ENCODE measurements at places on chromosomes 2 and 18.
A peak's percentile ranks its signal among the peaks of the same experiment; 100 is the strongest.

DNA sequence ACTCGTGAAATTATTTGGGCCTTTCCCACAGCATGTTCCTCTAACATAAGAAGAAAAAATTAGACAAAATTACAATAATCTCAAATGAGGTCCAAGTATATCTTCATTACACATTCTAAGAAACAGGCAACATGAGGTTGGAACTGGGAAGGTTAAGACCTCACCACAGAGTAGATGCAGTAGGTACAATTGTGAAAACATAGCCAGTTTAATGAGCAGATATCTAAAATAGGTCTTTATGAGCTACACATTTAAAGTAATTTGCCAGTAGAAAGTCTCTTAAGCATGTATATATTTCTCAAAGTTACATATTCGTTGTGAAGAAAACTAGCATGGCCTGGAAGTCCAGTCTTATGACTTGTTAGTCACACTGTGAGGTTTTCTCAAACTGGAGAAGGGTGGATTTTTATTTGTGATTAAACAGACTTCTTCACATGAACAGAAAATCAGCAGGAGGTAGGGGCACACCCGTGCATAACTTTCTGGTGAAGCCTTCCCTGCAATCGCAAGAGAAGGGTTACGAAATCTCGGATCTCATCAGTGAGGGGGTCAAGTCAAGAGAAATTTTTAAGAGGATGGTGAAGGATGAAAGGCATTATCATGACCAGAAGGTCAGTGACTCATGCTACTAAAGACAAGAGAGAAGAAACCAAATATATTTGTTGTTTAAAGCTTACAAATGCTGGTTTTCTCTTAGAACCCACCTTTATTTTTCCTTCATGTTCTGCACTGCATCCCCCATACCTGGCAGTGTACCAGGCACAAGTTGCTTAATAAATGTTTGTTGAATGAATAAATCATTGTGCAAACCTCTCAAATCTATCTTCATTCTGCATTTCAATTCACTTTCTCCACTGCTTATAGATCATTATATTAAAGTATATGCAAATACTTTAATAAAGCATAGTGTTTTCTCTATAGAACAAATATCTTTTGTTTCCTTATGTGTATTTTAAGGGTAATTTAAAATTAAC, 5.1 kb upstream of the RAB27B start:
- DNase-seq, result no peak

GRCh38 chr2:239363946-239364637, 36.7 kb downstream of the HDAC4 start:
- DNase-seq, result no peak

- DNase-seq, result no peak
Measured at GRCh38 chr2:71592181-71592711, 138.9 kb downstream of the DYSF start.

DNA sequence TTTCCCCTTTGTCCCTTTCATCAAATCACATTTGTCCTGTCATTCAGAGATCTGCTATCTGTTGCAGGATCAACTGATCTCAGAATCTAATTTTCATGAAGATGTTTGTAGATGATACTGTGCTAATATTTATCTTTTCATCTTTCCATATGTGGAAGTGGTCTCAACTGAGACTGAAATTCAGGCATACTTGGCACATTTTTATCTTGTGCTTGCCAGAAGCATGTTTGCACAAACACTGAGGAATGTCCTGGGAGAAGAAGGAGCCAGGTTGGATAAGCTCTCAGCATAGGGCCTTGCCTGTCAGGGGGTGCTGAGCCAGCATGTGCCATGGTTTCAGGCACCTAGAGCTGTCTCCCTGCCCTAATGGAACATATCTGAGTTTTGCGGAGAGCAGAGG, 24.5 kb upstream of the MMADHC start:
- no peak for DNase-seq

DNA sequence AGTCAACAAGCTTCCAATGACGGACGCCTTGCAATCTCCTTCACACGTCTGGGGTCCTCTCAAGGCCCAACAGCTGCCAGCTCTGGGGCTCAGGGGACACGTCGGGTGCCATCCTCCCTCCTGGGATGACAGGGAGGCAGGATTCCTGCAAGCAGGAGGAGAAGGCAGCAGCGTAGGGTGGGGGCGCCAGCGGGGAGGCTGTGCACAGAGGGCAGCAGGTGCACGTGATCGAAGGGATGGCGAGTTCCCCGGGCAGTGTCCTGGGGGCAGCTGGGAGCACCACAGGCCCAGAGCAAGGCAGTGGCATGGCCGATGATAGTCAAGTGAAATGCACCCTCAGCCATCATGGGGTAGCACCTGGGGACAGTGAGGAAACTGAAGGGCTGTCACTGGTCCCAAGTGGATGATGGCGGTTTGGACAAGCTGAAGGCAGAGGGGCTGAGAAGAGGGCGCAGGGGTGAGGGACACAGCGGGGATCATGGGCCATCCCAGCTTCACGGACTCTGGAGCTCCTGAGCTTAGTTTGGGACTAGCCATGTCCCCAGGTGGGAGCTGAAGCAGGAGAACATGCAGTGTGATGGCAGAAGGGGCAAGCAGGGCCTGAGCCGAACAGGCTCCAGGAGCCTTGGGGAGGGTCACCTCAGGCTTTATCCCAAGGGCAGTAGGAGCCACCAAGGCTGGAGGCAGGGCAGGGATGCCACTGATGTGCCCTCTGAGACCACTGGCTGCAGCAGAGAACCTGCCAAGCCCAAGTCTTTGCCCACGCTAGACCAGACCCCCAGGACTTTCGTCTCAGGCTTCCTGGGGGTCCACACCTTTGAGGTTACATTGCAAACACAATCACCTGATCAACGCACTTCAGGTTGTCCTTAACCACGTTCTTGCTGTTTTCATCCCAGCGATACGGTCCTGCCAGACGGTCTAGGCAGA, 16.3 kb upstream of the SNED1 start:
- DNase-seq, result peak; percentile 6

- no peak for DNase-seq
Measured at GRCh38 chr2:76679025-76679396, 843.2 kb downstream of the LRRTM4 start.

- DNase-seq, result no peak
Measured at GRCh38 chr2:207635468-207636200, 10.4 kb upstream of the METTL21A start.

DNA sequence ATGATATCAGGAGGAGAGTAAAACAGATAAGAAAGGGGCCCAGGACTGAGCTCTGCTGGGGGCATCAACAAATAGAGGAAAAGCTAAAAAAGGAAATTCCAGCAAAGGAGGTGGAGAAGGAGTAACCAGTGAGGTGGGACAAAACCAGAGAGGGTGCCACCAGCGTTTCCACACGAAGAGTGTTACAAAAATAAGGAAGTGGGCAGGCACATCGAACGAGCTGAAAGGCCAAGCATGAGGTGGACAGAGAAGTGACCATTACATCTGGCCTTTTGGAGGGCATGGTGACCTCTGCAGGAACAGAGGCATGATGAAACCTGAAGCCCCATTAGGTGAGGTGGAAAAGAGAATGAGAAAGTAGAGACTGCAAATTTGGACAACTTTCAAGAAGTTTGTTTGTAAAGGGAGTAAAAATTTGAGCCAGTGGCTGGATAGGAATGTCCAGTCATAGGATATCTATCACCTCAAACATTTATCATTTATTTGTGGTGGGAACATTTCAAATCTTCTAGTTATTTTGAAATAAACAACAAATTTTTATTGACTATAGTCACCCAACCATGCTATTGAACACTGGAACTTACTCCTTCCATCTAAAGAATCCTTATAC, 18.4 kb upstream of the VIT start:
- no peak for DNase-seq

- DNase-seq, result no peak
Measured at GRCh38 chr18:79366177-79367094, 29.3 kb upstream of the NFATC1 start.

GRCh38 chr2:227406177-227407031, 18.7 kb upstream of the SCYGR1 start:
- DNase-seq, result peak; percentile 87

- DNase-seq, result no peak
Measured at GRCh38 chr2:133888621-133889219, 320.5 kb upstream of the NCKAP5 start.

DNA sequence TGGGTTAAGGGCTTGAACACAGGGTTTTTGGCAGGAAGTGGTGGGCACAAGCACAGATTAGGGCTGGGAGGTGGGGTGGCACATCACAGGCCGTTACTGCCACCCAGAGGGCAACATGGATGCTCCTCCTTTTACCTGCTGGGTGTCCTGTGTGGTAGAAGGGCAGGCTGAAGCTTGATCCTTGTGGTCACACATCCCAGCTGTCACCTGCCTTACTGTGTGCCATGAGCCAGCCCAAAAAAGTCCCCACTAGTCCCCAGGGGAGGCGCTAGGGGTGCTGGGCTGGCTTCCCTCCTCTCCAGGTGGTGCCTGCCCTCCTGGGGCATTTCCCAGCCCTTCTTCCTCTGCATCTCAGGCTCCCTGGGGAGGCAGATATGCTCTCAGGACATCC, 50.5 kb upstream of the ALPP start:
- DNase-seq, result no peak

- DNase-seq, result no peak
Measured at GRCh38 chr2:38207168-38207567, 131.2 kb upstream of the CYP1B1 start.

- no peak for DNase-seq
Measured at GRCh38 chr18:77482190-77483085, 232.8 kb downstream of the GALR1 start.

DNA sequence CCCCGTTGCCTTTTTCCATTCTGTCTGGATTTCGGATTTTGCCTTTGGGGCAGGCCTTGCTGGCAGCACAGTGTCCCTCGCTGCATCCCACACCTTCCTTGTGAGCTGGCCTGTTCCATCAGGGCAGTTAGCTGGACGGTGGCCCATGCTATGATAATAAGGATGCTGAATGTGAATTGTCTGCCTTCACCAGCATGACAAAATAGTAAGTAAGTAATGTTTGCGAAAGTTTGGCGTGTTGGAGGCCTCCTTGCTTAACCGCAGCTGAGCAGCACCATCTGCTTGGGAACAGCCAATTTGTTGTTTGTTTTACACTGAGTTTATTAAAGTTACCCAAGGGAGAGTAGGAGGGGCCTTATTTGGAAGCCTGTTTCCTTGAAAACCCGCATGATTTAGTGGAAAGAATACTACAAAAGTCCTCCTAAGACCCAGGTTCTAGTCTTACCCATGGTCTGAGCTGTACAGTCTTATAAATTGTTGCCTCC, 469.7 kb upstream of the FANCL start:
- no peak for DNase-seq

GRCh38 chr18:34859496-34859895, 149.4 kb downstream of the DTNA start:
- DNase-seq, result no peak

DNA sequence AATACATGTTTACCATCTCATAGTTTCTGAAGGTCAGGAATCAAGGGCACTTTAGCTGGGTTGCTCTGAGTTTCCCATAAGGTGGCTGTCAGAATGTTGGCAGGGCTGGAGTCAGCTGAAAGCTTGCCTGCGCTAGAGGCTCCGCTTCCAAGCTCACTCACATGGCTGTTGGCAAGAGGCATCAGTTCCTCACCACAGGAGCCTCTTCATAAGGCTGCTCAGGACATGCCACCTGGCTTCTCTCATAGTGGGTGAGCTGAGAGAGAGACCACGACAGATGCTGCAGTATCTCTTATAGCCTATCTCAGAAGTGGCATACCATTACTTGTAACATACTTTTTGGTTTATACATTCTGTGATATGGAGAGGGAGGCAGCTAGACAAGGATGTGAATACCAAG, 7.2 kb downstream of the HADHB start:
- DNase-seq, result no peak

DNA sequence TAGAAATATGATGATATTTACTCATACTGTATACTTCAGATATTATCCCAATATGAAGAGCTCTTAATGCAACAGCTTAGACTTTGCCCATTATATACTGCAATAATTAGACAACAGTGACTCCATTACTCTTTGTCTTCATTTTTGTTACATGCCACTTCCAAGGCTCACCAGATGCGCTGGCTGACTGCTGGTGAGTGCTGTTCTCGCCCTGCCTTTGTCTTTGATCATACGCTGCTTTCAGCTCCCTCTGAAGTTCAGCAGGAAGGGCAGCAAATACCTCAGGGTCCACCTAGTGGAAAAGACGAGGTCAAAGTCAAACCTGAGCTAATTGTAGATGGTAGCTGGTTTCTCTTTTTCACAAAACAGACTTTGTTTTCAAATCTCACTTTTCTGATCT, 66.3 kb downstream of the EIF5B start:
- no peak for DNase-seq

DNA sequence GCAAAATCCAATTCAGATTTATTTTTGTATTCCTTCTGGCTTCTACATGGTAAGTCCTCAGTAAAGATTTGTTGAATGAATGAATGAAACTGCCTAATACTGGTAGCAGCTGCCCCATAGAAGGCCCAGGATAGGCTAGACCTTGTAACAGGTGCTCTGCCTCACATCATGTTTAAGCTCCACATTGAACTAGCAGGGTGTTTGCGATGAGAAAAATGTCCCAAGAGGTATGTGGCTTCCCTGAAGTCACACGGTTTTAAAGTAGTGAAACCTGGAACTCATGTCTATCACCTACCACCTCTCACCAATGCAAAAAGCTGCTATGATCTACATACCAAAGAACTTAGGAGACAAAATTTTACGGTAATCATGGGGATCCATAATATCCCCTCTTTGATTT, 765 bp upstream of the LHCGR start:
- no peak for DNase-seq

- DNase-seq, result no peak
Measured at GRCh38 chr2:210519594-210519993, 36.8 kb upstream of the CPS1 start.

DNA sequence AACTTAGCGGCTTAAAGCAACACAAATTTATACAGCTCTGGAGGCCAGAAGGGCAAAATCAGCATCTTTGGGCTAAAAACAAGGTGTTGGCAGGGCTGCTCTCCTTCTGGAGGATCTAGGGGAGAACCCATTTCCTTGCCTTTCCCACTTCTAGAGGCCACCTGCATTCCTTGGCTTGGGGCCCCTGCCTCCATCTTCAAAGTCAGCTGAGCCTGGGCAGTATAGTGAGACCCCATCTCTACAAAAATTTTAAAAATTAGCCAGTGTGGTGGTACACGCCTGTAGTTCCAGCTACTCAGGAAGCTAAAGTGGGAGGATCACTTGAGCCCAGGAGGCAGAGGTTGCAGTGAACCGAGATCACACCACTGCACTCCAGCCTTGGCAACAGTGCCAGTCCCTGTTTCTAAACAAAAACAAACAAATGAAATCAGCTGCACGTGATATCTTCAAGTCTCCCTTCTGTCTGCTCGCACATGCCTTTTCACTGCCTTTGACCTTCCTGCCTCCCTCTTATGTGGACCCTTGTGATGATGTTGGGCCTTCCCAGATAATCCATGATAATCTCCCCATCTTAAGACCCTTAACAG, 200.6 kb downstream of the ZFP36L2 start:
- DNase-seq, result no peak

DNA sequence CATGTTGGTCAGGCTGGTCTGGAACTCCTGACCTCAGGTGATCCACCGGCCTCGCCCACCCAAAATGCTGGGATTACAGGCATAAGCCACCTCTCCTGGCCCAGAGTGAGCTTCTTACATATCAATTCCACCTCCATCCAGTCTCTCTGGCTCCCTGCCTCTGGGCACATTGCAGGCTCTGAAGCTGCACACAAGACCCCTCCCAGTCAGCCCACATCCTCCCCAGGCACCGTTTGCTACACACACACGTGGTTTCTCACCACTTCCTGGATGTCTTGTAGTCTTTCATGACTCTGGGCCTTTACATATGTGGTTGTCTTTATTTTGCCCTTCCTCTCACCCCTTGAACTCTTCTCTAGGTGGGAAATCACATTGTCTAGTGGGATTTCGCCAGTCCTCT, 64.0 kb upstream of the CABLES1 start:
- peak; percentile 27 for DNase-seq

GRCh38 chr2:175030380-175031271, 25.4 kb upstream of the CHN1 start:
- DNase-seq, result peak; percentile 65
